ENCODE measurements at places on chromosomes 5 and 9.

- DNase-seq = no peak
These were observed 254.3 kb upstream of the NFIL3 start for GRCh38 chr9:91677822-91678436.

DNA sequence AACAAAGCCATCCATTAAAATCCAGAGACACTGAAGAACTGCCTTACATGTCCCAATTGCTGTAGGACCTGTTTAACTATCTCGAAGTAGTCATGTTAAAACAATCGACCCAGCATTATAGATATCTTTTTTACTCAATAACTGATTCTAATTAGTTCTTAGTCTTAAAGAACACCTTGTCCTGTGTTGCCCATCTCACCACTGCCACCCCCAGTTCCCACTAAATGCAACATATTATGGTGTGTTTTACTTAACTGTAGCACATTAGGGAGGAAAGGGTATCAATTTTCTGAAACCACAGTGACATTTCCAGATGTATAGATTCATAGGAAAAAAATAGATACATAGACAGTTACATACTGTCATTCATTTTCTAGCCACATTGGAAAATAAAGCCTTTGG is 221.2 kb downstream of the MEF2C start:
- DNase-seq = no peak

DNA sequence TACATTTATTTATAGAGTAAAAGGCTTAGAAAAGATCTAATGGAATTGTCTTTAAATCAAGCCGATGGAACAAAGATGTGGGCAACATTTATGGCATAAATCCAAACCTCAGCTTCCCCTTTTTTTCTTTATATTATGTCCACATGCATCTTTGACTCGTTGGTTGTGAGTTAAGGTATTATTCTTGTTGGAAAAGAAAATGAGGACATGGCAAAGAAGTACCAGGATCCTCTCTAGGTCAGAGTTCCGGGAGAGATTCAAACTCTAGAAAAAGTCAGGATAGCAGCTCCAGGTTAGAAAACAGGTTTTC is 508 bp upstream of the NME5 start:
- no peak for DNase-seq

DNA sequence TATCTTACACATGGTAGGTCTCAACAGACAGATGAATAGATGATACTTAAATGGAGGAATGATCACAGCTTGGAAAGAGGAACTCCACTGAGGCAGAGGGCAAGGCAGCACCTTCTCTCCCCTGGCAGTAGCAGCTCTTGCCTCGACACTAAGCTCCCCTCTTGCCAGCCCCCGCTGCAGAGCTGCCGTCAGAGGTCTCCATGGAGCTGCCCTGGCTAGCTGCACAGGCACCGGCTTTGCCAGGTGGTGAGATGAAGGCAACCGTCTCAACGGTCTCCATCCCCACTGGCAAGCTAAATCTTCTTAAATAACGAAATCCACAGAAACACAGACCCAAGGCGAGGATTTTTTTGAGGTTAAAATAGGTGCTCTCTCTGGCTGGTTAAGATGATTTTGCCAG is 81.2 kb downstream of the CRB2 start:
- no peak for DNase-seq

GRCh38 chr9:25935188-25935587 is 256.9 kb upstream of the TUSC1 start:
- DNase-seq = no peak

DNA sequence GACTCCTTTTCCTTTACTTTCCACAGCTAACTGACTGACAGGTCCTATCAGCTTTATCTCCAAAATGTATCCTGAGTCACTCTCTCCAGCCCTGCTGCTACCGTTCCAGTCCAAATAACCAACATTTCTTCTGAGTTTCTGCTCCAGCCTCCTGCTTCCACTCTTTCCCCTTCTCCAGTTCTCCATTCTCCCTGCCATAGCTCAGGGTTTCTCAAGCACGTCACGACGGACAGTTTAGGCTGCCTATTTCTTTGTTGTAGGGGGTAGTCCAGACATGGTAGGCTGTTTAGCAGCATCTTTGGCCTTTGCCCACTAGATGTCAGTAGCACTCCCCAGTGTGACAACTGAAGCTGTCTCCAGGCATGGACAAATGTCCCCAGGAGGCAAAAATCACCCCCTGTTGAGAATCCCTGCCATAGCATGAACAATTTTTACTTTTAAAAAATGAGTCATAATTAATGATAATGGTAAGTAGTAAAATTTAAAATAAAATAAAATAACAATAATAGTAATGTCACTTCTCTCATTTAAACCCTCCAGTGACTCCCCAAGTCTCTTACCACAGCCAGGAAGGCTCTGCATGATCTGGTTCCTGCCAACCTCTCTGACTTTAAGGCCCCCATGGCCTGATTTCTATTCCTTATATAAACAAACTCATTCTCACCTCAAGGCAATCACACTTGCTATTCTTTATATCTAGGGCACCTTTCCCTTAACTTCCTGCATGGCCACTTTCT is 105.4 kb upstream of the FER start:
- DNase-seq = no peak

DNA sequence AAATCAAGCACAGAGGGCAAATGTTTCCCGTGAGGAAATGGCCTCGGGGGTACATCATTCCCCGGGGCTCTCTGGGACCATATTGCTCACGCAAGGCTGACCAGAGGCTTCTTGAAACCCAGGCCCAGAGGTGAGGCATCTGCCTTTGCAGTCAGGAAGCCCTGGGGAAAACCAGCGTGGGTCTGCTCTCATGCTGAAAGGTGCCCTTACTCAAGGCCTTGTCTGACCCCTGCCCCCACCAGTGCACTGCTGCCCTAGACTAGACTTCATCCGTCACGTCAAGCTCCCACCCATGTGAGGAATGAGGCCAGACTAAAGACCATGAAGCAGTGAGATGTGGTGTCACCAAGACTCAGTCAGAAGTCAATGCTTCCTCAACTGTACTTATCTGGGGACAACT is 66.1 kb downstream of the PAX5 start:
- DNase-seq = no peak

GRCh38 chr5:176389135-176390123 is 878 bp downstream of the HIGD2A start:
- DNase-seq = no peak

GRCh38 chr5:137935694-137936093 is 46.4 kb downstream of the PKD2L2 start:
- DNase-seq = no peak

- DNase-seq = no peak
These were observed 23.2 kb downstream of the AK3 start for GRCh38 chr9:4717815-4718214.

DNA sequence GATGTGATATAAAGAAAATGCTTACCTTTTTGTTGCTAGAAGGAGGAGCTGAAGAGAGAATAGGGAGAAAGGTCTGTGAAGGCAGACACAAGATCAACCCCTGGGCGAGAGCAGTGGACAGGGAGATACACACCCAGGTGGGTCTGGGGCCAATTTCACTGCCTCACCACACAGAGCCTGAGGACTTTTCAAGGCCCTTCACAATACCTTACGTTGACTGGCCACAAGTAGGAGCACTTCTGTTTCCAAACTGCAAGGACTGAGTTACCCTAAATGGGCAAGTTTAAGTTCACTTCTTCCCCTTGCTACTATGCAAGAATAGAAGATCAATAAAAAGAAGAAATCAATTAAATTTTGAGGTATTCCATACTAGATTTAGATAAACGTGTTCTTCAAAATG is 174.5 kb upstream of the SLC12A2 start:
- no peak for DNase-seq

DNA sequence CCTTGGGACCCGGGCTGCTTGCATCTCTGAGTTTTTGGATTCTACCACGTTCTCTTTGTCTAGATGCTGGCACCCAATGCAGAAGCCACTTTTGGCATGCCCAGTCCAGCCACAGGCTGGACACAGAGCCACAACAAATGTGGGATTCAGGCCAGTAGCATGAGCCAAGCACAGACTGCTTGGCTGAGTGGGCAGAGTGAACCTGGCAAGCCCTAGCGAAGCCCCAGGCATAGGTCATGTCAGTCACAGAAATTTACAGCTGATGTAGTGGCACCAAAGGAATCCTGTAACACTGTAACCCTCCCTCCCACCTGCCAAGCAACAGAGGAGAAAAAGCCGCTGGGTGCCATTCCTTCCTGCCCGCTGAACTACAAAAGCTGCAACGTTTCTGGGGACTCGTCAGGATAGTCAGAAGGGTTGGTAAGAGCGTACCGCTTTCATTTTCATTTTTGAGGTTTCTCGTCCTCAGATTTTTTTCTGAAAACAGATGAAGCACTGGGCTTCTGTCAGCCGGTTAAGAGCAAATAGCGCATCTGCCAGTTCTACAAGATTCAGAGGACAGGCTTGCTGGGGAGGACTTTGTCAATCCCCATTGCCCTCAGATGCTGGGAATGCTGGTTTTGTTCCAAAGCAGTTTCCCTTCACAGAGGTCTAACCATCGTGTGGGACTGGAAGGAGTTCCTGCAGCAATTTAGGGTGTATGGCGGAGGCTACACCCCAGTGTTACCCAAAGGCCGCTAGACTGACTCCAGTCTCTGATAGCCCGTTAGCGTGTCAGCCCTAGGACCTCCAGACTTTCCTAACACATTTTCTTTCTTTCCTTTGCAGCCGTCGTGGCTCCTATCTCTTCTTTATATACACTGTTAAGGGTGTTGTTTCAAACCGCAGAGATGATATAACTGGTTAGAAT is 399.0 kb downstream of the HTR1A start:
- DNase-seq = no peak

- no peak for DNase-seq
These were observed 189.3 kb upstream of the MAST4 start for GRCh38 chr5:66406761-66407336.

DNA sequence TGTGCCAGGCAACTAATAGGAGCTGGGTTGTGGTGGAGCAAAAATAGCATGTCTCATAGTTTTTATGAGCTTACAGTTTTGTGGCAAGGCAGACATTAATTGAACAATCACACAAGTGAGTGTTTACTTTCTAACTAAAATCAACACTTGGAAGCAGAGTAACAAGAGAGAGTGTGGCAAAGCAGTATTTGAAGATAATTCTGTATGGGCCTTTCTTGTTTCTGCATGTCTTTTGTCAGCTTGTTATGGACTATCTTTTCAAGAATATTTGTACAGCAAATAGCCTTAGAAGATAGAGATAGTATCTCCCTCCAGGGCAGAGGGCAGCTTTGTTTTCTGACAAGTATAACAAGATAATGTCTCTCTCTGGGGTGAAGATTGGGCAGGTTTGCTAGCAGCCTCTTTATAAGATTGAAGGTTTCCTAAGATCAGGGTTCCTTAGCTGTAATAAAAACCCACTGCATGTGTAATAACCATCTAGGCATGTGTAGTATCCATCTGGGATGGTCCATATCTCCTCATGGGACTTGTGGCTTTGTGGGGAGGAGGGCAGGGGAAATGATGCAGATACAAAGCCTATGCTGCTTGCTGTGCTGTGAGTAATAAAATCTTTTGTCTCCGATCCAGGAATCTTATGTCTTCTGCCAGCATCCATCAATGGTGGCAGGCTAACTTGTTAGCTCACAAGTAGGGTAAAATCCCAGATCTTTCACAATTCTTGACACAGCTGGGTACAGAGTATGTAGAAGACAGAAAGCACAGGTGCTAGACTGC is 479.9 kb downstream of the KDM4C start:
- DNase-seq = peak; percentile 69

- DNase-seq = no peak
These were observed 244.0 kb downstream of the EPB41L4A start for GRCh38 chr5:112174959-112175594.

DNA sequence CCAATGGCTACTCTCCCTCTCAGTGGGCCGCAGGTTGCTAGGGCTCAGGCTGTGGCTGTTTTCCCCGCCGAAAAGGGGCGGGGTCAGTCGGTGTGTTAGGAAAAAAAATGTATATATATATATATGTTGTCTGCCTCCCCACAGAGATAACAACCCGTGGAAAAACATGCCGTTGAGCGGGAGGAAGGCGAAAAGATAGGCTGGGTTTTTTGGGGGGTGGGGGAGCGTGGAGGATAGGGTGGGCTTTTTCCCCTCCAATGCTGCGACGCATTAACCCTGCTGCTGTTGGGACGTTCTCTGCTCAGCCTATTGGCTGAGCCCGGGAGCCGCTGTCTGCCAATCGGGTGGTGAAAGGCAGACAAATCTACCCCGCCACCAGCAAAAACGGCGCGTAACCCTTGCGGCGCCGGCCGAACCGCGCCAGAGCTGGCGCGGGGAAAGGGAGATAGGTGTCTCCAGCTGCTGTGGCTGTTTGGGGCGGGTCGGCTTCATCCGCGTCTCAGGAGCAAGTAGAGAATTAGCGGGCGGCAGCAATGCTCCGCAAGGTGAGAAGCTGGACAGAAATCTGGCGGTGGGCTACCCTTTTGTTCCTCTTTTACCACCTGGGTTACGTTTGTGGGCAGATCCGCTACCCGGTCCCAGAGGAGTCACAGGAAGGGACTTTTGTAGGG is at the start of gene PCDHGC4:
Gene PCDHGC4 (plus strand): TSS at position 390 of the 671 bp plus-strand sequence. CDS start 144 bp downstream, at position 534.
- DNase-seq = no peak

DNA sequence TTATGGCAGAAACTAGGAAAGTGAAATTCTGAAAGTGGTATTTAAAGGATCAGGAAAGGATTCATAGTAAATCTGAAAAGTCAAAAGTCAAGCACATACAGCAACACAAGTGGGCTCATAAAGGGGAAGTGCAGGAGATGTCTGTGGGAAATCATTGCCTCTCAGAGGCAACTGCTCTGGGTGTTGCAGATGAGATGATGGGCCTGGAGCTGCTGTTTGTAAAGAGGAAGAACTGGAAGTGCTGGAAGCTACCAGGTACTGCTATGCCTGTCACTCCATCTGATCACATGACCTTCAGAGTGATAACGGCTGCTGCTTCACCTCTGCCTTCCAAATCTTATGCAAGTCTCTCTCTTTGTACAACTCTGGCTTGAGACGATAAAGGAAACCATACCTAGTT is 55.9 kb downstream of the ADRB2 start:
- DNase-seq = no peak

DNA sequence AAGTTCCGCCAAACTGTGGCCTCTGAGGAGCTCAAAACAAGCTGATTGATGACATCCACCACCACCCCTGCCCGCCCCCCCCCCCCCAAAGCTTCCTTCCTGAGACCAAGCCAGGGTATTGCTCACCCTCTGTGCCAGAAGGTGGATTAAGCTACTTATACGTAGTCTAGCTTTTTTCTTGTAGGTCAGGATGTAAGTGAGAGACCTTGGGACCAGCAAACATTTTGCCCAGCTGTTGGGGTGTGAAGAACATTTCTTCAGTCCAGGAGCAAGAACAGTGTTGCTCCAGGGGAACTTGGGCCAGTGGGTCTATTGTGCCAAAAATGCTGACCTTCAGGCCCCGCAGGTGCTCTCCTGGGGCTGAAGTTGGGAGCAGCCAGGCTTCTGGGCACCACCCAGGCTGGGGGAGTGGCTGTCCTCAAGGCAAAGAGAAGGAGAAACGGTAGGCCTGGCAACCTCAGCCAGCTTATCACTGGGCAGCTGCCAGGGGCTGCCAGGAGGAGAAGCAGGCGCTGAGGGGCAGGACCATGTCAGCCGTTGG is 18.0 kb downstream of the NEURL1B start:
- no peak for DNase-seq

GRCh38 chr5:76257897-76258296 is 145.2 kb upstream of the IQGAP2 start:
- no peak for DNase-seq

GRCh38 chr9:84297162-84297821 is 43.3 kb downstream of the SLC28A3 start:
- peak; percentile 31 for DNase-seq

All from fibroblast of skin of left biceps (primary cell).